ENCODE measurements at places on chromosomes 16 and 17. TPM values are rescaled to one million over a fixed set of nuclear protein-coding genes. Genes with fewer than 3 reads are reported as not detected.

SLC9A5 gene
- 7.7 TPM for total RNA-seq

FBXL20 gene
- total RNA-seq: 19.1 TPM

CDRT15L2 gene
- not detected for total RNA-seq

ZFPM1 gene
- total RNA-seq: 18.0 TPM

DNA sequence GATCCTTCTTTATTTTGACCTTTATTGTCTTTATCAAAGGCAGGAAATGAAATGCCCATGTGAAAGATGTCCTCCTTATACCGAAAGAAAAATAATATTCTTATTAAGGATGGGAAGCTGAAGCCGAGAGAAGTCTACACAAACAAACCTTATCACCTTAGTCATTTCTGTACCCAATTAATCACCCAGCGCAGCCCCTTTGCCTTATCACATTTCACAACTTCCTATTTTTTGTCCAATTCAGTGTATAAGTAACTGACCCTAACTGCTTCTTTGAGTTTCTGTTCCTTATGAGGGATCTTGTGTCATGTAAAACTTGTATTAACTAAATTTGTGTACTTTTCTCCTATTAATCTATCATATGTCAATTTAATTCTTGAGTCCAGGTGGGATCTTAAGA lies 16.4 kb upstream of the CCL23 start:
- H3K4me3 ChIP-seq: no peak overlapping the region
- H3K4me1 ChIP-seq: no peaks in the 10 kb centered on the region
- peaks cover 26% of the 10 kb centered on the region for H3K27me3 ChIP-seq
- no peak for DNase-seq
- H3K36me3 ChIP-seq: no peaks in the 10 kb centered on the region

DNA sequence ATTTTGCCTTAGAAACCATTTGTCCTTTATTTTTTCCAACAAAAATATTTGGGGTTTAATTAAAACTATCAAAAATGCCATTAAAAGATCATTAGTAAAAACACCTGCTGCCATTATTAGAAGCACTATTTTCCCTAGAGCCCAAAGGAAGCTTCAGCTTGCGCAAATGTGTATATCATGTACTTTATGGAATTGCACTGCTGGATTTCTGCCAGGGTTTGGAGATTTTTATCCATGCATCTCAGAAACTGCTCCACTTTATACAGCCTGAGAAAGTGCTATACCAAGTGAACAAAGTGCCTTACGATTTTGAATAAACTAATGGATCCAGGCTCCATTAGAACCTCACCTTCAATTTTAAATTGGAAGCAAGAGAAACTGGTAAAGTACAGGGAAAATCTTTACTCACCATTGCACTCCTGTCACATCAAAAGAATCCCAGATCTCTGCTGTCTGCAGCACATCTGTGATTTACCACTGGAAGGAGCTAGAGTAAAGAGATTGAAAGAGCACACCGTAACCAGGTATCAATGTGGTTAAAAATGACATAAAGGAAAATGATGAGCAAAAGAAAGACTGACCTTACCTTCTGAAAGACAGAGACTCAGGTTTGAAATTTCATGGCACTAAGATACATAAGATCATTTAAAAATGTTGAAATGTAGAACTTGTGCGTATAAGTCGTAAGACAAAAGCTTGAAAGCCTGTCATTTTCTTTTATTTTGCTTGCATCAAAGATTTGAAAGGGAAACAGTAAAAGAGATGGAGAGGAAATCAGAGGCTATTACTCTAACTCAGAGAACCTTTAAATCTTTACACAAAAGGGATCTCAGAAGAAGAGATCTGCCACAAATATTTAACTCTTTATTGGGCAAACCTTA lies 678.1 kb upstream of the GOT2 start:
- no peaks in the 10 kb centered on the region for H3K27me3 ChIP-seq
- DNase-seq: no peak
- H3K27ac ChIP-seq: no peak overlapping the region
- no peaks in the 10 kb centered on the region for H3K4me1 ChIP-seq
- H3K4me3 ChIP-seq: no peak overlapping the region
- H3K36me3 ChIP-seq: no peaks in the 10 kb centered on the region

DNA sequence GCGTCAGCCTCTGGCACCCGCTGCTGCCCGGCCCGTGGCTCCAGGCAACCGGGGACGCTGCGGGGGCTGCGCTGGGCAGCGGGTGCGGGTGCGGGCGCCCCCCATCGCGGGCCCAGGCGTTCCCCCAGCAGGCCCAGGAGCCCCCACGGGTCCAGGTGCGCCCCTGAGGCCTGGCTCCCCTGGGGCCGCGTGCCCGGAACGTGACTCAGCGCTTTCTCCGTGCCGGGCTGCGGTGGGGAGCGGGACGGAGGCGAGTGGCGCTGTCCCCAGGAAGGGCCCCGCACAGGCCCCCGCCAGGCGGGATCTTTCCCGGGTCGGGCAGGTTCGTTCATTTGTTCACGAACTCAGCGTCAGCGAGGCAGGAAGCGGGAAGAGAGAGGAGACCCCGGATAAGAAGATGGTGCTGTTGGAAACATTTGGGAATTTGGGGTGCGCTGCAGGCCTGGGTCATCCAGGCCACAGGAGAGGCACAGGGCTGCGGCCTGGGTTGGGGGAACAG lies 18.4 kb upstream of the EXOC7 start:
- peak overlapping the region; percentile 45 for H3K4me3 ChIP-seq
- H3K36me3 ChIP-seq: no peaks in the 10 kb centered on the region
- H3K4me1 ChIP-seq: peaks cover 20% of the 10 kb centered on the region
- peak; percentile 40 for DNase-seq
- no peaks in the 10 kb centered on the region for H3K27me3 ChIP-seq

DNA sequence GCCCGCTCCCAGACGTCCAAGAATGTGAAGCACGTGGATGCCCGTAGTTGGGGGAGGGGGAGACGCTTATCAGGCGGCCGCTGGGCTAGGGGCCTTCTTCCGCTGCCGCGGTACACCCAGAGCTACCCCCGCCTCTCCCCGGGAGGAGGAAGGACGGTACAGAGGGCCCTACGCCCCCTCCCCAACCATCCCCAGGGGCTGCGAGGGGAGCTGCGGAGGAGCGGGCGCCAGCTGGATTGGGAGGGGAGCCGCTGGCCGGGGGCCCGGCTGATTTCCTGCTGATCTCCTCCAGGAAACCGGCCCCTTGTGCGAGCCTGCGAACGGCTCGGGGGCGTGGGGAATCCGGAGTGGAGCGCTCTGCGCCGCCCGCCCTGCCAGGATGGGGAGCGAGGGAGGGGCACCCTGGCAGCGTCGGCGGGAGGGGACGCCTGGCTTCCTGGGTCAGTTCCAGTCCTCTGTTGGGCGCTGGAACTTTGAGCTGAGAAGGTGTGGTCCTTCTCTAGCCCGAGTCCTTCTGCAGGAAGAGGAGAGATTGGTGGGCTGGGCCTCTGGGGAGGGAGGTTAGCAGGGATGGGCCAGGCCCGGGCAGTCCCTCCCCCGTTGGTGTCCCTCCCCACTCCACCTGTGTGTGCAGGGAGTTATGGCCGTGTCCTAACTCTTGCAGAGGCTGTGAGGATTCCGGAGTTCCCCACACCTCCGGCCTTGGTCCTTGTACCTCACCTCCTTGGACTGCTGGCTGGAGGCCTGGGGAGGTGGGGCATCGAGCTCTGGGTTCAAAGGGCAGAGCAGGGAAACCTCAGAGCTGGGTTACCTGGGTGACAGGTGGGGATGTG lies 19.2 kb downstream of the GJD3 start:
- no peak for DNase-seq
- peaks cover 23% of the 10 kb centered on the region for H3K36me3 ChIP-seq
- H3K4me3 ChIP-seq: peak overlapping the region; percentile 45
- H3K27ac ChIP-seq: peak overlapping the region; percentile 53

GRCh38 chr17:6413065-6413464 lies 21.9 kb downstream of the AIPL1 start:
- H3K27me3 ChIP-seq: peaks cover 4% of the 10 kb centered on the region
- DNase-seq: no peak
- no peaks in the 10 kb centered on the region for H3K4me1 ChIP-seq
- no peak overlapping the region for H3K4me3 ChIP-seq
- no peaks in the 10 kb centered on the region for H3K36me3 ChIP-seq

DNA sequence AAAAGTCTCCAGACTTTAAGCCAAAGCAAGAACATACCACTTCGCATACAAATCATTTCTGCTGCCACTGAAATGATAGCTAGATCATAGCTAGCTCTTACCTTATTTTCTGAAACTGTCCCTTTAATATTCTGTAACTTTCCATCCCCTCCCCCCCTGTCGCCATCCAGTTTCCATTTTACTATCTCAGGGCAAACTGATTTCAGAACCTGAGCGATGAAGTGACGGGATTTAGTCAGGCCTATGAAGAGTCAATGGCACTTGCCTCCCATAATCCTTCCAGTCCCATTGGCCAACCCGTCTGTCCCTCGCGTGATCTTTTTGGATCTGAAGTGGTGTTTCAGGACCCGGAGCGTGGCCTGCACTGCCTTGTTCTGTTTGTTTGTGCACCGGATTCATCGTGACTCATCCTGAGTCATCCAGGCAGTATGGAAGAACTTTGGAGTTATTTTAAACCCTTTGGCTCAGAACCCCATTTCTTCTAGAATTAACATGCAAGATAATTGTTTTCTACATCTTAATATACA lies 199.8 kb upstream of the CHMP6 start:
- no peaks in the 10 kb centered on the region for H3K27me3 ChIP-seq
- peaks cover 76% of the 10 kb centered on the region for H3K4me1 ChIP-seq
- H3K4me3 ChIP-seq: peak overlapping the region; percentile 58
- DNase-seq: peak; percentile 83

DNA sequence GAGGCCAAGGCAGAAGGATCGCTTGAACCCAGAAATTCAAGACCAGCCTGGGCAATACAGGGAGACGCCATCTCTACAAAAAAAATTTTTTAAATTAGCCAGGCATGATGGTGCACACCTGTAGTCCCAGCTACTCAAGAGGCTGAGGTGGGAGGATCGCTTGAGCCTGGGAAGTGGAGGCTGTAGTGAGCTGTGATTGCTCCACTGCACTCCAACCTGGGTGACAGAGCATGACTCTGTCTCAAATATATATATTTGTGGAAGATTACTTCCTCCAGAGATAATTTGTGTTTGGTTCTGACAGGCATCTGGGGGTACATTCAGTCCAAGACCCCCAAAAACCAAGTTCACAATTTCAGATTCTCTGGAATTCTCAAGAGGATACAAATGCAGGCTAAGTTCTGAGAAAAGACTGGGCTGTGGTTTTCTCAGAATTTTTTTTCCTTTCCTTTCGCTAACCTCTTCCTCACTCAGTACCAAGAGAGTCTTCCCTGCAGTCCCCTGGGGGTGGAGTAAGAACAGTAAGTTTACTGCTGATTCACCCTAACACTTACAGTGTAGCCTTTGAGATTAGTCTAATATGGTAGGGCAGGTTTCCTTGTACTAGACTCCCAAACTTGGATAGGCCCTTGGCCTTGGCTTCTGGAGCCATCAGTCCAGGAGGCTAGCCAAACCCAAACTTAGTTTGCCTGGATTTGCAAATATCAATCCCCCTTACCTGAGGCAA lies 15.1 kb downstream of the GSDMB start:
- peak overlapping the region; percentile 81 for H3K27ac ChIP-seq
- no peaks in the 10 kb centered on the region for H3K27me3 ChIP-seq
- peak; percentile 43 for DNase-seq
- peaks cover 20% of the 10 kb centered on the region for H3K36me3 ChIP-seq

DNA sequence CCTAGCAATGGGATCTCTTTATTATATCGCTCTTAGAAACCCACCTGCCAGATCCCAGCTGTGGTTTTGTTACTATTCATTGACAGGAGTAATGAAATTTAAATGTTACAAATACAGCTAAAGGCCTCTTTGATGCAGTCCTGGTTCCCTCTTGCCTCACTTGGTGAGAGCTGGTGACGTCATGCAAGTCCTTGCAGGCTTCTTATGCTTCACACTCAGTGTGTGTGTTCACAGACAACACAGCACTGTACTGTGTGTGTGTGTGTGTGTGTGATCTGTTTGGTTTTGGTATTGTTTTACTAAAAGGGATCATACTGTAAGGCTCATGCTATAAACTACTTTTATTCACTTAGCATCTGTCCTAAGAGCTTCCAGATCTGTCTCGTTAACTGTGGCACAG lies 75.0 kb downstream of the USP22 start:
- no peak for DNase-seq
- peaks cover 6% of the 10 kb centered on the region for H3K4me1 ChIP-seq
- peaks cover 5% of the 10 kb centered on the region for H3K27me3 ChIP-seq
- H3K36me3 ChIP-seq: no peaks in the 10 kb centered on the region
- H3K4me3 ChIP-seq: no peak overlapping the region

DNA sequence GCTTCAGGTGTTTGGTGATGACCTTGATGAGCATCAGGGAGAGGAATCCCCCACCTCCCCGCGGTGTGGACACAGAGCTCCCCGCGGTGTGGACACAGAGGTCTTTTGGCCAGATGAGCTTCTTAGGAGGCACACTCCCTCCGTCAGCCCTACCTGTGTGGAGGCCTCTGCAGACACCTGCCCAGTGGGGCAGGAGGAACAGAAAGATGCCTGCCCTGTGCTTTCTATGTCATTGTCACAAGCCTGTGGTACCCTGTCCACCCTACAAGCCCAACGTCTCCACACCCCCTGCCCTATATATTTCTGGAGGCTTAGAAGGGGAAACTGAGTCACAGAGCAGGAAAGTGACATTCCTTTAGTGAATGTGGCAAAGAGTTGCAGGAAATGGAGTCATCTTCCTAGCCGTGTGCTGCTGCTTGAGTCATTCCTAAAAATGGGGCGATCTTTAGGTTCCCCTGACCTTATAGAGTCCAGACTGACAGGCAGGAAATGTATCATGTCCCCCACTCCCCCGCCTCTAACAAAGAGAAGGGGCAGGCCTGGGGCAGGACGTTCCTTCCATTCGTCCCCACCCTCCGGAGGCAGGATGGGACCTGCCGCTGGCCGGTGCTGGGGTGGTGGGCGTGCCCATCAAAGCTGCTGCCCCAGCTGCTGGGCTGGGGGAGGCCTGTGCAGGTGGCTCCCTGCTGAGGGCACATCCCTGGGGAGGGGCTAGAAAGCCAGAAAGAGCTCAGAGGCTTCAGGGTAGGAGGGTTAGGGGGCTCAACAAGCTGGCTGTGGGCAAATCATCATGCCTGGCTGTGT lies 1.0 kb upstream of the C16orf74 start:
- no peaks in the 10 kb centered on the region for H3K36me3 ChIP-seq
- no peak overlapping the region for H3K27ac ChIP-seq
- no peak overlapping the region for H3K4me3 ChIP-seq
- no peak for DNase-seq
- H3K27me3 ChIP-seq: peaks cover 29% of the 10 kb centered on the region

- DNase-seq: peak; percentile 96
- peaks cover 32% of the 10 kb centered on the region for H3K4me1 ChIP-seq
- peaks cover 12% of the 10 kb centered on the region for H3K36me3 ChIP-seq
Observed at GRCh38 chr17:82320956-82321927, 3.8 kb upstream of the CD7 start.

DNA sequence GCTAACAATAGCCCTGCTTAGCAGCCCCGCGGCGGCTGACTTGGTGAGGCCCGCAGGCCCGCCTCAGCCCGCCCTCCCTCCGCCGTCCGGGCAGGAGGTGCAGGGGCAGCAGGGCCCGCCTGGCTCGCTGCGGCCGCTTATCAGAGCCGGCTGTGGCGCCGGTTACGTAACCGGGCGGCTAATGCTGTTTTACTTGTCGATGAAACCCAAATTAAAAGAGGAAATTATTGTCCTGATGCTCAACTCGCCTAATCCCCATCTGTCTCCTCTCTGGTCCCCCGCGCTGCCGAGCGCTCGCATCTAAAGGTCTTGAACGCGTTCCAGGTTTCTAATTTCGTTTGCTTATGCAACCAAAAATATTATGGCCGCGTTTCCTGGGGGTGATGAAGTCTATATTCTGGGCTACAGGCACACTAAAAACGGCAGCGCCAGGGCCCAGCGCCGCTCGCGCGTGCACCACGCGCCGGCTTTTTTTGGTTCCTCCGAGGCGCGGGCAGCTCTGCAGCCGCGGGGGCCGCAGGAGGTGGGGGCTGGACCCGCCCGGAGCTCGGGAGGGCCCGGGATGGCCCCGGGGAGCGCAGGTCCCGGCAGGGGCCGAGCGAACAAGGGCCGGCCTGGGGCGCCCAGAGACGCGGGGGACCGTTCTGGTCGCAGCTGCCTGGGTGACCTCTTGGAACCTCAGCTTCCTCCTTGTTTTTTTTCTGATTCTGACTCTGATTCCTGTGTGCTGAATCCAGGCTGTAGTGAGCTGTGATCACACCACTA lies 65.2 kb upstream of the TOB1 start:
- no peaks in the 10 kb centered on the region for H3K27me3 ChIP-seq
